ENCODE measurements at places on chromosomes 16 and 17.

GRCh38 chr16:4293822-4294457 is 21.1 kb upstream of the TFAP4 start:
- H3K36me3 ChIP-seq: no peaks in the 10 kb centered on the region
- peak; percentile 95 for DNase-seq
- H3K27ac ChIP-seq: peak overlapping the region; percentile 75
- no peaks in the 10 kb centered on the region for H3K27me3 ChIP-seq
- H3K4me3 ChIP-seq: no peak overlapping the region
- peaks cover 52% of the 10 kb centered on the region for H3K4me1 ChIP-seq

DNA sequence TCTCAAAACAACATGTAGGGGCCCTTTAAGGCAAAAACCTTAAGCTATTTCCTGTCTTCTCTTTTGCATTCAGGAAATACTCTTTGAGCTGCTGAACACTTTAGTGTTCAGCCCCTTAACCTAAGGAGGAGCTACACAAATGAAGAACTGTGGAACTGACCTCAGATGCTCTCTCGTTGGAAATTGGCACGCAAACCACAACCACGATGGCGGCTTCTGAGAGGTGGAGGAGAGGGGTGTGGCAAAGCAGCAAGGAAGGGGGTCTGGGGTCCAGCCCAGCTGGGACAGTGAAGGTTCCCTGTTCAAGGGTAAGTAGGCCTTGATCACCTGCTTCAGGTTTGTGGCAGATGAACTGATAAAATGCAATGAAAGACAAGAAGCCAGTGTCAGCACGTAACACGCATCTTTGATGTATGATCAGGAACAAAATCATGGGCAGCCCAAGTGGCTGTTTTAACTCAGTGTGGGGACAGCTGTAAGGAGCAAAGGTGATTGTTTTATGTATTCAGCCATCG is 291.6 kb upstream of the TNRC6C start:
- DNase-seq: no peak
- no peak overlapping the region for H3K4me3 ChIP-seq
- no peak overlapping the region for H3K27ac ChIP-seq

GRCh38 chr16:58001781-58002415 is 691 bp downstream of the USB1 start:
- H3K27ac ChIP-seq: no peak overlapping the region
- DNase-seq: no peak
- peak overlapping the region; percentile 76 for H3K4me3 ChIP-seq
- H3K36me3 ChIP-seq: peaks cover 19% of the 10 kb centered on the region

- no peaks in the 10 kb centered on the region for H3K36me3 ChIP-seq
These were observed 90.2 kb downstream of the SYCE1L start for GRCh38 chr16:77289331-77289809.

DNA sequence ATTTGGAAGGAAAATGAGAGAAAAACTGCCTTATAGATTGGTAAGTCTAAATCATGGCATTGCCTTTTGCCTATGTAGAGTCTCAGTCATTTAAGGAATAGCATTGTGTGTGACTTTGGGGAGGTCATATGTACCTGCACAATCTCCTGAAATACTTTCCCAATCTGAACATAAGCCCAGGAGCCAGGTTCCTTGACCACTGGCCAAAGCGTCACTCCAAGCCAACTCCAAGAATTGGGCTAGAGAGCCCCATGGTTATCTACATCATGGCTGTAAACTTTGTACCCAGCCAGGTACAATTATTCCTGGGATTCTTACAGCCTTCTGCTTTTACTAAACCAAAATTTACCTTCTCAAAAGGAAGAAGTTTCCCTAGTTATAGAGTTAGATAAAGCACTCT is 40.8 kb upstream of the MED13 start:
- H3K4me3 ChIP-seq: no peak overlapping the region
- H3K4me1 ChIP-seq: no peaks in the 10 kb centered on the region
- no peak for DNase-seq
- H3K27ac ChIP-seq: no peak overlapping the region

GRCh38 chr16:12228602-12229499 is 252.3 kb downstream of the SNX29 start:
- no peaks in the 10 kb centered on the region for H3K36me3 ChIP-seq
- peaks cover 2% of the 10 kb centered on the region for H3K4me1 ChIP-seq
- DNase-seq: peak; percentile 61
- no peaks in the 10 kb centered on the region for H3K27me3 ChIP-seq
- no peak overlapping the region for H3K27ac ChIP-seq
- H3K4me3 ChIP-seq: no peak overlapping the region
